CD4-positive, alpha-beta T cell treated with Interleukin-17A for 1 hour (primary cell): ENCODE measurements at places on chromosomes 1 and 21.

DNA sequence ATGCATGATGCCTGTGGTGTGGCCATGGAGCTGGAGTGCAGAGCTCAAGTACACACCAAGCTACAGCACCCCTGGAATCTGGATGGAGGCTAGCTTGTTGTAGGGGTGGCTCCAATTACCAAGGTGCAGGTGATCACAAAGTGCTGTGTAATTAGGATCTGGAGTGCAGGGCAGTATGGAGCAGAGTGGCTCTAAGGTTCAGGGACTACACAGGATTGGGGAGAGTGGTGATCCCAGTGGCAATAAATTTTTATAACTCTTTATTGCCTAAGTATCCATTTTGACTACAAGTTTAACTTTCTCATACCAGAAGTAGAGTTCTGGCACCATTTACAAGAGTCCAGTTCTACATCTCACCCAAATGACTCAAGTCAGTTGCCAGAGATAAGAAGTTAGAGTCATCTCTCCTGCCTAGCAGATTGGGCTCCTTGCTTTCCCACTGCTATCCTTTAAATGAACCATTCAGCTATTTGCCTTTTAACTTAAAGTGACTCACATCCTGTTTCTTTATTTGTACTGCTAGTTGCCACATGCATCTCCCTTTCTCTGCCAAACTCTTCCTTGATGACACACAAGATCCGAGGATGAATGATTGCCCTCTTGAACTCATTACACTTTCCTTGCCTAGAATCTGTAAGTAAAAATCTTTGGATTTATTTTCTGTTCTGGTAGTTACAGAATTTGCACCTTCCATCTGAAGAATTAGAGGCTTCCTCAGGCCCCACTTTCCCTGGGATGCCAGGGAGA lies 427.2 kb downstream of the KCNT2 start:
- no peak for DNase-seq

- DNase-seq: no peak
These were observed 30.1 kb upstream of the PLEKHG5 start for GRCh38 chr1:6521536-6521935.

DNA sequence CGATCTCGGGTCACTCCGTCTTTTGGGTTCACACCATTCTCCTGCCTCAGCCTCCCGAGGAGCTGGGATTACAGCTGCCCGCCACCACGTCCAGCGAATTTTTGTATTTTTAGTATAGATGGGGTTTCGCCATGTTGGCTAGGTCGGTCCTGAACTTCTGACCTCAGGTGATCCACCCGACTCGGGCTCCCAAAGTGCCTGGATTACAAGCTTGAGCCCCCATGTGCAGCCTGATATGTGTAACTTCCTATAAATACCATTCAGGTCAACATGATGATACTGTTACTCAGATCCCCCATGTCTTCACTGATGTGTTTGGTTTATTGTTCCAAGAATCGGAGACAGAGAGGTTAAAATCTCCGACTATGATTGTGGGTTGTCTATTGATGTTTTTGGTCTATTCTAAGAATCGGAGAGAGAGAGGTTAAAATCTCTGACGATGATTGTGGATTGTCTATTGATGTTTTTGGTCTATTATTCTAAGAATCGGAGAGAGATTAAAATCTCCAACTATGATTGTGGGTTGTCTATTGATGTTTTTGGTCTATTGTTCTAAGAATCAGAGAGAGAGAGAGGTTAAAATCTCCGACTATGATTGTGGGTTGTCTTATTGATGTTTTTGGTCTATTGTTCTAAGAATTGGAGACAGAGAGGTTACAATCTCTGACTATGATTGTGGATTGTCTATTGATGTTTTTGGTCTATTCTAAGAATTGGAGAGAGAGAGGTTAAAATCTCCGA lies 17.0 kb downstream of the C1orf159 start:
- DNase-seq: peak; percentile 64

- DNase-seq: no peak
These were observed 216.4 kb upstream of the IRF2BP2 start for GRCh38 chr1:234826352-234826751.

GRCh38 chr1:87523466-87523865 lies 194.8 kb downstream of the LMO4 start:
- no peak for DNase-seq

- DNase-seq: no peak
These were observed 63.4 kb upstream of the SRSF10 start for GRCh38 chr1:24043345-24044032.

DNA sequence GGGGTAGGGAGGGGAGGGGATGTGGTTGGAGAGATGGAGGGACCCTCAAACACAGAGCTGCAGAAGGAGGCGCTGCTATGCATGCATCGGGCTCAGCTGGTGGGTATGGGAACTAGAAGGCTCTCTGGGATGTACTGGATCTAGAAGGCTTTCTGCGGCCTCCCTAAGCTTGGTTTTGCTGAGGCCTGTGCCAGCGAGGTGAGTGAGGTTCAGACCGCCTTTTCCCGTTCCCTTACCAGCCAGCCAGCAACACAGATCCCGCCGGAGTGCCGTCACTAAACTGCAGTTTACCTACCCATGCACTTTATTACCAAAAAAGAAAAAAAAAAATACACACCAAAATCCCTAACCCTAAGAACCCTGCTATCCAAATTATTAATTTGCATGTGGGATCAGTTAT lies 180.2 kb downstream of the PRDM16 start:
- DNase-seq: no peak

DNA sequence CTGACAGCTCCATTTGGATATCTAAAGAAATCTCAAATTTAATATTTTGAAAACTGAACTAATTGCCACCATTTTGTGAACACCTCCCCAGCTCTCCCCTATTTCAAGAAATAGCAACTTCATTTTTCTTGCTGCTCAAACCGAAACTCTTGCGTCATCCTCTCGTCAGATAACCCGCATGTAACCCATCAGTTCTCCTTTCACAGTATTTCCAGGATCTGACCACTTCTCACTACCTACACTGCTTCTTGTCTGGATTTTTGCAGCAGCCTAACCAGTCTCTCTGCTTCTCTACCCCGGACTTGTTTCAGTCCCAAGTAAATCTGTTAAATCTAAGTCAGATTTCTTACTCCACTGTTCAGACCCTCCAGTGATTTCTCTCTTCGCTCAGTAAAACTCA lies 75.6 kb downstream of the MTR start:
- DNase-seq: peak; percentile 26

DNA sequence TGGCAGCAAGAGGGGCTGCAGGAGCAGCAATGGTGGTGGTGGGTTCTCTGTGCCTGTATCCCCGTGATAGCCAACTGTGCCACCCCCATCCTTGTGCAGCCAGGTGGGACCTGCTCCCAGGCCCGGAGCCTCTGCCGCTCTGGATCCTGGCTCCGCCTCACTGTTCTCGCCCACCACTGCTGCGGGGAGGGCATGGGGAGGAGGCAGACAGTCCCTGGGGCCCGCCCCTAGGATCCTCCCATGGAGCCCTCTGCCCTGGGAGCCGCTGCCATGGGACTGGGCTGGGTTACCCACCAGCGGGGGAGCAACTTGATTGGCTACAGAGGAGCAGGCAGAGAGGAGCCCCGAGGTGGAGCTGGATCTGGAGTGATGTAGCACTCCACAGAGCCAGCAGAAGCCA lies 31.6 kb downstream of the CD1D start:
- DNase-seq: no peak

DNA sequence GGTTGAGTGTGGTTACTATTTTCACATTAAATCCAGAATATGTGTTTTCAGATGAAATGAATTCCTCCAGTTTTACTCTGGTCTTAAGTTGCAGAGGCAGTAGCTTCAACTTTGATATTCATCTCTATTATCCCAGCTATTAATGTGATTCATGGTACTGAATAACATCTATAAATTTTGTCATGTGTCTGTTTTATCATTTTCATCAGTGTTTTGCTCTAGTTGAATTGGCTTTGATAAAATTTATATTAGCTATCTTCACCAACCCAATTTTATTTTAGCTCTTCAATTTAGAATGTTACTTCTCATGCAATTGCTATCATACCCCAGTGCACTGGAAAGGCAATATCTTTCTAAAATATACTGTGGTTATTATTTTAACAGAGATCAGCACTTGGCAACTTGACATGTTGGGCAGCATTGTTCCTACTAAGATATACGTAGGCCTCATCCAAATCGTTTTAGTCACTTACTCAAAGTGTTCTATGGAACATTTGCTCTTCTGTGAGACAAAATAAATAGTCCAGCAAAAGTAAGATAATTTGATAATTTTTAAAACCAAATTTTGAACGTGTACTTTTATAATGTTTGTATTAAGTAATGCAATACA lies 184.3 kb downstream of the NCAM2 start:
- DNase-seq: no peak

DNA sequence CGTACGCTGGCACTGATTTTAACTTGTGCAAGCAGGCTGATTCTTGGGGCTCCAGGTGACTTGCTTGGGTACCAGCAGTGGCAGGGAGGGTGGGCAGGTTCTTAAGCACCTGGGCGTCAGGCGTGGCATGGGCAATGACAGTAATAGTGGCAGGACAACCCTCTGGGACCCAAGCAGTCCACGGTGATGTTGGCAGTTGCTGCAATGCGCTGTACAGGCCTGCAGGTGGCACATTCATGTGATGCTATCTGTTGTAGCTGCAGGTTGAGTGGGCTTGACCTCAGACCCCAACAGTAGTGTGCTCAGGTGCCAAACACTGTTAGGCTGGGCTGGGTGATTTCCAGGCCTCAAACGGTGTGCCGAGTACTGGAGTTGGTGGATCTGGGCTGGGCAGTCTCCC lies 10.2 kb upstream of the OR10J4 start:
- DNase-seq: no peak

- no peak for DNase-seq
These were observed 2.7 kb upstream of the PLEKHO1 start for GRCh38 chr1:150146849-150147542.

GRCh38 chr1:4060850-4061249 lies 160.8 kb upstream of the C1orf174 start:
- no peak for DNase-seq
